Activated T-helper 1 cell treated with anti-CD3 and anti-CD28 coated beads, Interleukin-2, amount 50 U/mL, for 16 hours (primary cell): ENCODE measurements at places on chromosomes 13 and 19.

DNA sequence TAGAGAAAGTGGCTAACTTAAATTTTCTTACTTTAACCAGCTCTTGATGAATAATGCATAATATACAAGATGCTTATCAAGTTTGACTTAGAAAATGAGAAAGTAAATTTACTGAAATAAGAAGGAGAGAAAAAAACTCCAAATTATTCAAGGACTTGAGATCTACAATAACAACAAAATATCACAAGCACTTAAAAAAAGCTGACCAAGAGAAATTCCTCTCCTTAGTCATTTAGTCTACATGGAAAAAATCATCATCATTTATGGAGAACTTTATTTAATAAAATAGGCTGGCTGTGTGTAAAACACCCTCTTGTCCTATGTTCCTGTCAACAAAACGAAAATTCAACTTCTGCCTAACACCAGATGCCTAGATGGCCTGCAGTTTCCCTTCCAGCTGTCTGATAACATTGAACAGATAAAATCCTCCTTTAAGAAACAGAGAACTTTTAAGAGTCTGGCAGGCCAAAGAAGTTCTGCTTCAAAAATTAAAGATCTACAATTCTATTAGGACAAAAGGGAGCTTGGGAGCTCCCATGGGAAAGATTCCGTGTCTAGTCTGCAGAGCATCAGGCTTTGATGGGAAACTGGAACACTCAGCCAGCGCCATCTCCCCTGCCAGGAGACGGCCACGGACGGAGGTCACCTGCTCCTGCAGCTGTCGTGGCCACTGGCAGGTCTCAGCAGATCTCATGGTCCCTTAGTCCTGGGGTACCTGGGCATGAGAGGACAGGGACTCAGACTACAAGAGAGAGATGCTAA lies 37.9 kb upstream of the ATP11A start:
- DNase-seq = no peak

DNA sequence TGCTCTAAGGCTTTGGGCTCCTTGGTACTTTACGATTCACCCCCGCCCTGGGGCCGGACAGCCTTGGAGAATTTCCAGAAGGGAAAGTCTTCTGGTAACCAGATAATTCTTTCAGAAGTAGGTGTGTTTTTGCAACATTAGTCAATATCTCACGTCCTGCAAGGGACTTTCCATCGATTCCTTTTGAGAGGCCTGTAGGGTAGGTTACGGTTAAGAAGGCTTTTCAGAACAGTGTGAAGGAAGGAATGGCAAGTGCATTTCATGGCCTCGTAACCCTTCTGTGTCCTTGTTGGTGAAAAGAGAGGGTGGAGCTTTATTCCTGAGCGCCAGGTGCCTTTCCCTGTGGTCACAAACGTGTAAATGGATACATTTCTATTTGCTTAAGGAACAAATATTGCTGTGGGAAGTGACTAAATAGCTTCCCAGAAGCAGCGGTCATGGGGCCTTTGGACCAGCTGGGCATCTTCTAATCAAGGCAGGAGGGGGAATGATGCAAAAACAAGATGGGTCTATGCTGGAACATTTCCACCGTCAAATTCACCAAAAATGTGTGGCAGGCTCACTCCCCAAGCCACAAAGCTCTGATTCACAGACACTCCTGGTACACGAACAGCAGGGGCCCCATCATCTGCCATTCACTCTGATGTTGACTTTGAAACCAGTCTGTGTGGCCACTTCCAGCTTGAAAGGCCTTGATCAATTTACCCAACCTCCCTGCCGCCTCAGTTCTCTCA lies 99.2 kb downstream of the ANKRD10 start:
- no peak for DNase-seq

GRCh38 chr13:32811297-32811800 lies 204.9 kb upstream of the KL start:
- DNase-seq = no peak

- no peak for DNase-seq
Observed at GRCh38 chr19:31962561-31962996, 382.8 kb upstream of the ZNF507 start.

DNA sequence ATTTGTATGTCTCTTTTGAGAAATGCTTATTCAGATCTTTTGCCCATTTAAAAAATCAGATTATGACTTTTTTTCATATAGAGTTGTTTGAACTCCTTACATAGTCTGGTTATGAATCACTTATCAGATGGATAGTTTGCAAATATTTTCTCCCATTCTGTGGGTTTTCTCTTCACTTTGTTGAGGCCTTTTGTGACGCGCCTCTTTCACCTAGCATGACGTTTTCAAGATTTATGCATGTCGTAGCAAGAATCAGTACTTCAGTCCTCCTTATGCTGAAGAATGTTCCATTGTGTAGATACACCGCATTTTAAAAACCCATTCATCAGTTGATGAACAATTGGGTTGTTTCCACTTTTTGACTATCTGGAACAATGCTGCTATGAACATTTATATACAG lies 13.4 kb downstream of the PABPC3 start:
- no peak for DNase-seq

DNA sequence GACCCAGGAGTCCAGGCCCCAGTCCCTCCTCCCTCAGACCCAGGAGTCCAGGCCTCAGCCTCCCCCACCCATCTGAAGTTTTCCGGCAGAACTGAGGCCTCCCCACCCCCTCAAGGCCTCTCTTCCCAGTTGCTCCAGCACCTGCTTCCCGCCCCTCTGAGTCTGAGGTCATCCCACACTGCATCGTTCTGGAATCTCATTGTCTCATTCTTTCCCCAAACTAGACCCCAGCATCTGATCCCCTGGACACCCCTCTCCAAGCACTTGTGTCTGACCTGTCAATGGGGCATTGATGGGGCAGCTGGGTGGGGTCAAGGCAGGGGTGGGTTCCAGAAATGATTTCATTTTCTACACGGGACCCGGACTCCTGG lies 793 bp upstream of the SBK2 start:
- no peak for DNase-seq

DNA sequence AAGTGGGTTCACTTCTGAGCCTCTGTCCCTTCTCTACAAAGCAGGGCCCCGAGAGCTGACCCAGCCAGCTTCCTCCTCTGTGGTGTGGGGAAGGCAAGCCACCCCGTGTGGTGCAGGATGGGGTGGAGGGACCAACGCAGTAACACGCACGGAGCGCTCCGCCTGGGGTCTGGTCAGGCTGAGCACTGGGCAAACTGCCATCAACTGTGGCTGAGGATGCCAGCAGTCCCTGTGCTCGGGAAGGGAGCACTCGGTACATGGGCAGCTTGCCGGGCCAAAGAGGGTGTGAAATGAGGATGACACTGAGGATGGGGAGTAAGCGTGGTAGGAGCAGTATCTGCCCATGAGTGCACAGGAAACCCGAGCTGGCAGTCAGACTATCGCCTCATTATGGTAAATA lies 7.6 kb upstream of the GMIP start:
- no peak for DNase-seq

- no peak for DNase-seq
Observed at GRCh38 chr13:64505336-64505910, 2724.7 kb downstream of the PCDH9 start.

DNA sequence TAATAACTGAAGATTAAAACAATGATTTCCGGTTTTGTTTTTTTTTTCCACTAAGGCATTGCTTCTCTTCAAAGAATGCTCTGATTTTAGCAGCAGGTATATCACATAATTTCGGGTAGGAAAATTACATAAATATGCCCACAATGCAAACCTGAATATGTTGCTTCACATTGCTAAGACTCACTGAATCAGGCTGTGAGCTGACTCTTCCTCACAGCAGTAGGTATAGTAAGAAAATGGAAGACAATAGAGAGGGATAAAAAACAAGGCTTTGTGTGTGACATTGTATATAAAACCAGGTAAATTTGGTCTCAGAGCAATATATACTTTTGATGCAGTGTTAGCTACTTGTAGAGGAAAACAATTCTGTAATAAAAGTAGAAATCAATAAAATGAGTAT lies 1355.0 kb downstream of the OLFM4 start:
- DNase-seq = no peak

GRCh38 chr19:42542791-42543190 lies 14.5 kb upstream of the CEACAM1 start:
- DNase-seq = no peak

DNA sequence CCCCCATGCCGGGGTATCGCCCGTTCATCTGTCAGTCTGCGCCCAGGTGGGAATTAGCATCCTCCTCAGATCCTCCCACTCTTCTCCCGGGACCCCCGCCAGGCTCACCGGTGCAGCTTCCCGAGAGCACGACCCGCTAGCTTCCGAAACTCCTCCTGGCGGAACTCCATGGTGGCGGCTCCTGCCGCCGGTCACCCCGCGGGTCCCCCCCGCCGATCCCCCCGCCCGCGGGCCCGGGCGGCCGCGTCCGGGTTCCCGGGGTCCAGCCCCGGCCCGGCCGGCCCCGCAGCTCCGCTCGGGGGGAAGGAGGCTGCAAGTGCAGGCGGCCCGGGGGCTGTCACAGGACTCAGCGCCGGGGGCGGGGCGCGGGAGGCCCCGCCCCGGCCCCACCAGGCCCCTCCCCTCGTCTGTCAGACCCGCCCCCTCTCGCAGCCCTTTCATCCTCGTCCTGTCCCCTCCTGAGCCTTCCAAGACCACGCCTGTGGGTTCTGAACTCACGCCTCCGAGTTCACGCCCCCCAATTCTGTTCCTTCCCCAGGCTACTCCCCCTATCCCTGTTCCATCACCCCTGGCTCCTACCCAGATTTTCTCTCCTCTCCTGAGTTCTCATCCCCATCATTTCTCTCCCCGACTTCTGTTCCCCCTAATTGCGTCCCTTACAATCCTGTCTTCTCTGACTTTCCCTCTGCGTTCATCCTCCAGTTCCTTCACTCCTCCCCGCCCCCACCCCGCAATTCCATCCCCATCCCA lies at the start of gene SLC17A7:
Gene SLC17A7 (minus strand): TSS at position 318 of the 750 bp plus-strand sequence. CDS start 148 bp downstream, at position 170.
- no peak for DNase-seq

- no peak for DNase-seq
Observed at GRCh38 chr13:109088624-109088917, 459.2 kb downstream of the MYO16 start.

GRCh38 chr13:27192973-27193372 lies 21.4 kb upstream of the USP12 start:
- no peak for DNase-seq

- no peak for DNase-seq
Observed at GRCh38 chr19:10624585-10624984, 768 bp upstream of the SLC44A2 start.

DNA sequence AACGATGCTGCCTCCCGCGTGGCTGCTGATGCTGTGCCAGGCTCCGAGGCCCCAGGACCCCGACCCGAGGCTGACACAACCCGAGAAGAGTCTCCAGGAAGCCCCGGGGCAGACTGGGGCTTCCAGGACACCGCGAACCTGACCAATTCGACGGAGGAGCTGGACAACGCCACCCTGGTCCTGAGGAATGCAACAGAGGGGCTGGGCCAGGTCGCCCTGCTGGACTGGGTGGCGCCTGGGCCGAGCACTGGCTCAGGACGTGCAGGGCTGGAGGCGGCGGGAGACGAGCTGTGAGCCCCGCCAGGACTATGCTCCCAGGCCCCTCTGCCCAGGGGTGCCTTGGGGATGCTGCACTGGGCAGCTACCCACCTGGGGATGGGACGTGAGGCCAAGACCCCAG lies 10.7 kb downstream of the SIRT6 start:
- no peak for DNase-seq

DNA sequence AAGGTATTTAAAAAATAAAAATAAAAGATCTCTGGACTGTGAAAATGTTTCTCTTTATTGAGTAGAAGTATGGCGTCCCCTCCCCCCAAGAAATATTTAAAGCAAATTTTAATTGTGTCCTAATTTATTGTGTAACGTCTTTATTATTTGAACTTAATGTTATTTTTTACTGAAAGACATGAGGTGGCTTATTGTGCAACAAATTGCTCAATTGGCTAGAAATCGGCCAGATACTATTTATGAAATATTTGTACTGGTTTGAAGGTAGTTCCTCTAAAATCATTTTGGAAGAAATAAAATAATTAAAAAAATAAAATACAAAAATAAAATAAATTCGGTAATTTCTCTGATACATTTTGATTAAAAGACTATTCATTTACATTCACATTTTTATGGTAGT lies 162.3 kb downstream of the DACH1 start:
- DNase-seq = no peak
